Stimulated activated CD4-positive, alpha-beta T cell treated with anti-CD3 and anti-CD28 coated beads, Interleukin-1b, Interleukin-23, amount 100 ng/mL, for 48 hours (primary cell): ENCODE measurements at places on chromosomes 1 and 21.

GRCh38 chr1:158334526-158335212 lies 3.3 kb upstream of the CD1B start:
- no peak for DNase-seq

GRCh38 chr1:119015547-119015946 lies 27.4 kb upstream of the TBX15 start:
- DNase-seq, result no peak

- DNase-seq, result no peak
Observed at GRCh38 chr1:26727476-26727875, 31.7 kb downstream of the ARID1A start.

- DNase-seq, result peak; percentile 81
Observed at GRCh38 chr1:153572569-153573015, 6.9 kb upstream of the S100A2 start.

- DNase-seq, result no peak
Observed at GRCh38 chr1:43220905-43221778, 48.6 kb upstream of the TMEM125 start.

DNA sequence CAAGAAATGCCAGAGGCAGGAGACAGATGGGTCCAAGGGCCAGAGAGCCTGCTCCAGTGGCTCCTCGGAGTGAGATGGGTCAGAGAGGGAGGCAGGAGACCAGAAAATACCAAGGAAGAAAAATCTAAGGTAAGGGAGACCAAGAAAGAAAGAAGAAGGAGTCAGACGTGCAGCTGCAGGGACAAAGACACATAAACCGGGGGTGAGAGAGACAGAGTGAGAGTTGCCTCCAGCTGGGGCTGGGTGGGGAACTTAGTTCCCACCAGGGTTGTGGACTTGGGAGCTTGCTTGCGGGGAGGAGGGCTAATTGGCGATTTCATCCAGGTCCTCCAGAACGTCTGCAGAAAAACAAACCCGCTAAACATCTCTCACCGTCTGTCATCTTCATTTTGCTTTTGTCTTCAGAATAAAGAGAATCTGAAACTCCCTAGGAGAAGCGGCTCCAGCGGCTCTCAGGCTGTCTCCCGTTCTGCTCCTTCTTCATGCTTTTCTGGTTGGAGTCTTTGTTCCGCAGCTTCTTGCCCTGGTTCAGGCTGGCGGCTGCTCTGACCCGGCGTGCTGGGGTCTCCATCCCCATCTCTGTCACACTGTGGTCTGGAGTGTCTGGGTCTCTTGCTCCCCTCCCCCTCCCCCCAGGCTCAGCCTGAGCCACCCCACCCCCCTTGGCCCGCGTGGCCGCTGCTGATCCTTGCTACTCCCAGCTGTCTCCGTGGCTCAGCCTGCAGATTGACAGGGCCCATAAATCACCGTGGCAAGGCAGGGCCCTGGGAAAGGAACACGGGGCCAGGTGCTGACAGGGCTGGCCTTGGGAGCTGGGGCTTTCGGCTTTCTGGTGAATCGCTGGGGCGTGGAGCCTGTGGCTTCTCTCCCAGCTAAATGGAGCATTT lies 66.6 kb downstream of the UBIAD1 start:
- DNase-seq, result no peak

- DNase-seq, result no peak
Observed at GRCh38 chr1:118184739-118185083, 317 bp downstream of the SPAG17 start.

GRCh38 chr1:106755682-106756406 lies 300.6 kb upstream of the PRMT6 start:
- DNase-seq, result no peak

GRCh38 chr1:72601035-72601674 lies 318.8 kb upstream of the NEGR1 start:
- DNase-seq, result no peak

- DNase-seq, result peak; percentile 27
Observed at GRCh38 chr1:6033986-6034749, 11.5 kb upstream of the KCNAB2 start.

DNA sequence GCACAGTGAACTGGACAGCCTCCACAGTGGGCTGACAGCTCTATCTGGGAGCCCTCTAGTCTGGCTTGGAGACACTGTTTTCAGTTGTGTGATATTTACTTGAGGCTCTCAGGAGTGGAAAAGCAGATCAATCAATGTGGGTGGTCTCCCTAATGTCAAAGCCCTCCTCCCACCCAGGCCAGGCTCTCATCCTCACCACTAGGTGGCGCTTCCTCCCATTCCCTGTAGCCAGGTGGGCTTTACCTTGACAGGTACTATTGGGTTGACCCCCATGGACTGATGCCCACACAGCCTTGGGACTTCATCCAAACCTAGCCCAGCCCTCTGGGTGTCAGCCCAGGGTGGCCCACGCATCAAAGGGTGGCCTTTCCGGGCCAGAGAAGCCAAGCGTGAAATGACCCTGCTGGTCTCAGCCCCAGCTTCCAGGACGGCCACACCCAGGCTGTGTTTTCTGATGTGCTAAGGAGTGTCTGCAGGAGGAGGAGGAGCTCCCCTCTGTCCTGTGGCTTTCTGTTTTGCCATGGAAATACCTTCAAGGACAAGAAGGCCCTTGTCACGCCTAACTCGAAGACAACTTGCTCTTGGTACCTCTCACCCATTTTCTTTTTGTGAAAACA lies 54.0 kb downstream of the CLIC6 start:
- DNase-seq, result no peak
